ENCODE measurements at places on chromosomes 4 and X.

GRCh38 chr4:77852892-77853495 is 9.6 kb upstream of the MRPL1 start:
- no peak for DNase-seq

DNA sequence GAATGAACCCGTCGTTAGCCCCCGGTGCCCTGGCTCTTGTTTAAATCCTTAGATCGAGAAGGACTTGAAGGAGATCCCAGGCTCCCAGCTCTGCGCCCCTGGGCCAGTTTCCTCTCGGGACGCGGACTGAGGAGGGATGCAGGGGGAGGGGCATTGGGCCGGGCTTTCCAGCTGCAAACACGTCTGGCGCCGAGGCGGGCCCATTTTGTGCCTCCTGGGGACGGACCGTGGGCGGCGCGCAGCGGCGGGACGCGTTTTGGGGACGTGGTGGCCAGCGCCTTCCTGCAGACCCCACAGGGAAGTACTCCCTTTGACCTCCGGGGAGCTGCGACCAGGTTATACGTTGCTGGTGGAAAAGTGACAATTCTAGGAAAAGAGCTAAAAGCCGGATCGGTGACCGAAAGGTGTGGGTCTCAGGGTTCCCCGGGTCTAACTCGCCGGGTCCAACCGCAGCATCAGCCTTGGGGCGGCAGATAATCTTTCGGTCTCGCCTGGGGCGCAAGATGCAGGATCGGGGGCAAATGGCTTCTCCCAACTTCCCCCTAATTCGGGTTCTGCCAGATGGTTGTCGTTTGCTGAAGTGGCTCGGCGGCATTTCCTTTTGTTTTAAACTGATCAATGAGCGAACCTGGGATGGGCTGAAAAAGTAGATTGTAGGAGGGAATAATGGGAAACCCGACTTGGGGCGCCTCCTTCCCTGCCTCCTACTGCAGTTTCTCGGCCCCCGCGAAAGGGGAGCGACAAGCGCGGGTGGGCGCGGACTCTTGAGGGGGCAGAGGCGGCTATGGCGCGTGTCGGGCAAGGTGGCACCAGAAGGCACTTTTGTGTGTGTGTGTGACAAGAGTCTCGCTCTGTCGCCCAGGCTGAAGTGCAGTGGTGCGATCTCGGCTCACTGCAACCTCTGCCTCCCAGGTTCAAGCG is 2.9 kb downstream of the PDGFRA start:
- no peak for DNase-seq

DNA sequence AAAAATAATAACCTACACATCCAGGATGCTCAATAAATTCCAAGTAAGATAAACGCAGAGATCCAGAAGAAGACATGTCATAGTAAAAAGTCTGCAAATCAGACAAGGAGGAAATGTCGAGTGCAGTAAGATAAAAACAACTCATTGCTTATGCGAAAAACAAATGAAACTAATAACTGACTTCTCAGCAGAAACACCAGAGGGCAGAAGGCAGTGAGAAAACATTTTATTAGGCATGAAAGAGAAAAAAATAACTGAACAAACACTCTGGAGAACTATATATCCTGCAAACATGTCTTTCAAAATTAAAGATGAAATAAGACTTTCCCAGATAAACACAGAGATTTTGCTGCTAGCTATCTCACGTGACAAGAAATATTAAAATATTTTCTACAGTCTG is 201.3 kb upstream of the CTSO start:
- DNase-seq = peak; percentile 7

DNA sequence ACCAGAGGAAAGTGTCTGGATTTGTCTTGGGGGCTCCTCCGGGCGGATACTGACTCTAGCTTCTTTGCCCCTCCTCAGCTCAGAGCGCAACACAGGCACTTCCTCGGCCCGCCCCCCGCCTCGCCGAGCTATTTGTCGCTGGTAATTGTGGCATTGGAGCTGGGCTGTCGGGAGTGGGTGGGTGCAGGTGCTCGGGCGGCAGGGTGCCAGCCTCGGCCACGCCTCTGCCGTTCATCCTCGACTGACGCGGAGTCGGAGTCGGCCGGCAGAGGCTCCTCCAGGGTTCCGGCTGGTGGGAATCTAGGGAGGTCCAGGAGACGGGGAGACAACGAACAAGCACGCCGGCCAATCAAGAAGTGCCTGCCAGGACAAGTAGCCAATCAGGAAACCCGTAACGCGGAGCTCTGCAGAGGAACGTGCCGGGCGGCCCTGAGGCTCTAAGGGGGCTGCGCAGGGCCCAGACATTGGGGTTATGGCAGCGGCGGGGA is 3.9 kb upstream of the SYN1 start:
- DNase-seq = peak; percentile 52

GRCh38 chr4:41865306-41865980 is 69.8 kb upstream of the TMEM33 start:
- DNase-seq = no peak

DNA sequence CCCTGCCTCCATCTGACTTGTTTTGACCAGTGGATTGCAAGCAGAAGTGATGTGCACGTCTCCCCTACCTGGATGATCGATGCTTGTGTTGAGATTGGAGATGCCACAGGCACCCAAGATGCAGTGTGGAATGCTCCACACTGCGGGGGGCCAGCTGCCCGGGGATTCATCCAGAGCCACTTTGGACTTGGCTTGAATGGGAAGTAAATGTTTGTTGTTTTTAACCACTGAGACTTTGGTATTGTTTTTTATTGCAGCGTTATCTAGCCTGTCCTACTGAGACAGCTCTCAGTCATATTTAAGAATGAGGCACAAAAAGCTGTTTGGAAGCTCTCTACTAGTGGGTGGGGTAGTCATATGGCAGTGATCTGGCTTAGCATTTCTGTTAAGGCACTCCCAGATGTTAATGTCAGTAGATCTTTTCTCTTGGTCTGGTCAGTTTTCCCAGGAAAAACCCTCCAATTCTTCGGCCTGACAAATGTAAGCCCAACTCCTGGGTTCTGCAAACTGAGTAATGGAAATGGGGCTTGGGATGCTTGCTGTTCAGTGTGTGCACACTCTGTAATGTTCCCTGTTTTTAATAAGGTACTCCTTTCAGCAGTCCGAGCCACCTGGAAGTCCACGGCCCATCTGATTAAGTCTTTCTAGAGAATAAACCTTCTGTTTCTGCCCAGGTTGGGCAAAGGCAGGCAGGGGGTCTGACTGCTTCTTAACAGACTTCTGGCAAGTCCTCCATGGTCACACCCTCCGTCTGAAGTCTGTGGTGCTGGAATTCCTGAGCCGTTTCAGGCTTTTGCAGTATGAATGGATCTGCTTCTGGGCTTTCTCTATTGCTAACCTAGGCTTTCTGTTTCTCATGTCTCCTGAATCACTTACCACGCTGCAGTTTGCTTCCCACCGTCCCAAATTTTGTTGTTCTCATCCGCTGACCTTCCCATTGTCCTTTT is 74.8 kb downstream of the WWC2 start:
- no peak for DNase-seq

GRCh38 chrX:128396601-128397000 is 344.4 kb upstream of the ACTRT1 start:
- DNase-seq = peak; percentile 64

GRCh38 chrX:10085223-10085622 is 71.6 kb upstream of the CLCN4 start:
- DNase-seq = peak; percentile 30

GRCh38 chr4:140150636-140150885 is 3.4 kb downstream of the MAML3 start:
- DNase-seq = no peak

DNA sequence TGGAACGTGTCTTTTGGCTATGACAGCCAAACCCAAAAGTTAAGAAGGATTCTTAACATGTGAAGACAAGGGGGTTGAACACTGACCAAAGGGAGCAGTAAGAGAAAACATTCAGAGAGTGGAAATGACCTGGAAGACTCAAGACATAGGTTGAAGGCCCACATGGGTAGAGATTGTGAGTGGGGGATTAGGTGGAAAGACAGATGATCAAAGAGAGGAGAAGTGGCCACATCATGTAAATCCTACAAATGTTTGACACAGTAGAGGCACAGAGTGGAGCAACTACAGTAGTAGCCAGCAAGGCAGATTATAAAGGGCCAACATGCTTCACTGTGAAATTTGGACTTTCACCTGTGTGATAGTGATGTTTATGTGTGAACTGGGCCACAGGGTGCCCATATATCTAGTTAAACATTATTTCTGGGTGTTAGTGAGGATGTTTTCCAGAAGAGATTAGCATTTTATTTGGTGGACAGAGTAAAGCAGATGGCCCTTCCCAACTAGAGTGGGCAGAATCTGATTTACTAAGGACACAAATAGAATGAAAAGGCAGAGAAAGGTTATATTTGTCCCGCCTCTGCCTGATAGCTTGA is 559.3 kb downstream of the RAB28 start:
- no peak for DNase-seq

GRCh38 chr4:125760201-125760819 is 445.6 kb downstream of the FAT4 start:
- DNase-seq = no peak

DNA sequence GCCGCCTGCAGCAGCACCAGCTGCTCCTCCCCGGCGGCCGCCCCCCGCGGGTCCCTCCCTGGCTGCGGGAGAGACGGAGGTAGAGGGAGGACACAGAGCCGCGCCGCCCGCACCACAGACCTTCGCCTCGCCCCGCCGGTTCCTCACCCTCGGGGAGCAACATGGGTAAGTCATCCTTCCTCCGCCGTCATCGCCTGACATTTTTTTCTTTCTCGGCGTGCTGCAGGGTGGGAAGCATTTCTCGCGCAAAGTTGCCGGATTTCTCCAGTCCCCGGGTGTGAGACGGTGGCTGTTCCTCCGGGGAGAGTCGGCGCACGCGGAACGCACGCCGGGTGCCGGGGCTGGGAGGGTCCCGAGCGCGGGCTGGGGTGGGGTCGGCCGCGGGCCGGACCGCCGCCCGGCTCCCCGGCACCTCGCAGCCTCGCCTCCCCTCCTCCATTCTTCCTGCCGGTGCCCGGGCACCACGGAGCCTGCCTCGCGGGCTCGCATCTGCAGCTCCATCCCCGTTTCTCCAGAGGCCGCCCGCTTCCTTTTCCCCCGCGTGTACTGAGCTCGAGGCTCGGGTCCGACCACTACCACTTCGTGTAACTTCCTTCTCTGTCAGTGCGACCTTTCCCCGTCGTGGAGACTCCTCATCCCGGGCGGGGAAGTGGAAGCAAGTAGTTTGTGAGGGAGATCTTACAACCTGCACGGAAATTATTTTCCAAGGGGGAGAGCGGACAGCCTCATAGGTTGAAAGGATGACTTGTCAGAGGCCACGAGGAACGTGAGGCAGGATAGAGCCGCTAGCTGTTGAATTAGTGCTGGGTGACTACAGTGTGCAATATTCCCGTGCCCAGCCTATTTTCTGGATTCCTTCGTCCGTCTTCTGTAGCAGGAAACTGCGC is 464 bp downstream of the RAP1GDS1 start:
- peak; percentile 65 for DNase-seq

GRCh38 chr4:149889991-149890390 is 74.3 kb upstream of the IQCM start:
- no peak for DNase-seq

DNA sequence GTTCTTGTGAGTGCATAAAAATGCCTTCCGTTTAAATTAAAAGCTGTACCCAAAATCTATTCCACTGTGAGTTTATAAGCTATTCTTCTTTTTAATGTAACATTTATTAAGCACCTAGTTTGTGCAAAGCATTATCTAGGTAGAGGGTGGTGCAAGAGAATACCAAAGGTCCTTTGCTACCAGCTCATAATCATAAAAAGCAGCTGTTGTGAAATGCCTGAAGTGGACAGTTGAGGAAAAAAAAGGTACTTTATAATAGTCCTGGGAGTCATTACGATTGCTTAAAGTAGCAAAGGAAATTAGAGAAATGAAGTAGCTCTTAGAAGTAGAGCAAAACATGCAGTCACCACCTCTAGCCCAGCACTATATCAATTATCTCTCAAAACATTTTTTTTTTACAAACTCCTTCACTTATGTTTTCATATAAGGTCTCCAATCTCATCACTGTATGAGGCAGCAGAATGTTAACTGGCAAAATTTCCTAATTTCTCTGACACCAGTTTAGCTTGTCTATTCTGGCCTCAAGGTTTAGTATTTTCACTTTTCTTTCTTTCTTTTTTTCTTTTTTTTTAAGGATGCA is 2.1 kb downstream of the MBNL3 start:
- no peak for DNase-seq

DNA sequence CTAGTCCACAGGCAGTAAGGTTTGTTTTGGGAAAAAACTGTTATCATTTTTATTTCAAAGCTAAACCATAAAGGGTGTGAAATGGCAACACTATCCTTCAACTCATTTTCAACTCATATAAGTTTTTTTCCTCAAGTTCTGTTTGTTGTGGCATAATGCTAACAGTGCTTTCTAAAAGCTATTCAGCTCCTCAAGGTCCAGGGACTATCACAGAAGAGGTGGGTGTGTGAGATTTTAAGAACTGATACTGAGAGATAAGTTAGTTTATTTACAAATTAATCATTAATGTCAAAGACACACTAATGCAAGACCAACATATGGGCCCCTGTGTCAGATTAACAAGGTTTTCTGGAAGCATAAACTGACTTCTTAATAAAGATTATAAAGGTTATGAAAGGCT is 11.8 kb downstream of the UGT2B15 start:
- DNase-seq = no peak

DNA sequence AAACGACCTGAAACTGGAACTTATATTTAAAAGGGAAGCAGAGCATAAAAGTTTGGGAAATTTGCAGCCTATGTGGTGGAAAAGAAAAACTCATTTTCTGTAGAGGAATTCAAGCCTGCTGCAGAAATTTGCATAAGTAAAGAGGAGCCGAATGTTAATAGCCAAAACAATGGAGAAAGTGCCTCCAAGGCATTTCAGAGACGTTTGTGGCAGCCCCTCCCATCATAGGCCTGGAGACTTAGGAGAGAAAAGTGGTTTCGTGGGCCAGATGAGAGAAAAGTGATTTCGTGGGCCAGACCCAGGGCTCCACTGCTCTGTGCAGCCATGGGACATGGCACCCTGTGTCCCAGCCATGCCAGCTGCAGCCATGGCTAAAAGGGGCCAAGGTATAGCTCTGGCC is 361.9 kb downstream of the PCDH19 start:
- DNase-seq = no peak

GRCh38 chr4:19358015-19358414 is 893.7 kb upstream of the SLIT2 start:
- peak; percentile 99 for DNase-seq

DNA sequence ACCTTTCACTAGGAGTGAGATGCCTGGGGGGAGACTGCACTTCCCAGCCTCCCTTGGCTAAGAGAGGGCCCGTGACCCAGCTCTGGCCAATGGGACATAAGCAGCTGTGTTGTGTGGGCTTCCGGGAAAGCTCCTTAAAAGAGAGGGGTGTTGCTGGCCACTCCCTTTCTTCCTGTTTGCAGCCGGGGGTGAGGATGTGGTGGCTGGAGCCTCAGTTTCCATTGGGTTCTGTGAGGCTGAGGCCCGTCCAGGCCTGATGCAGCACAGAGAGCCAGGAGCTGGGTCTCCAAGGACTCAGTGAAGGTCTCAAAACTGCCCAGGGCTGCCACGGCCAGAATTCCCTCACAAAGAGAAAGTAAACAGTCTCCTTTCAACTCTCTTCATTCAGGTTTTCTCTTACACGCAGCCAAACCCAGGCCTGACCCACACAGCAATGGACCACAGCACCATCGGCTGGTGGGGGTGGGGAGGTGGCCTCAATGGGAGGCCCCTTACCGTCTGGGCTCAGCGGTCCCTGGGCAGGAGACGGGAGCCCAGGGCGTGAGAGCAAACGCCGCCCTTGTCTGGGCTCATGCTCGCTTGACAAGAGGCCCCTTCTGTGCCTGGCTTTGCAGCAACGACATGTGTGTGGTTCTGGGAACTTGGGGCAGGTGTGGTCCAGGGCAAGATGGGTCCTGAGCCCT is 6.6 kb downstream of the NKX1-1 start:
- no peak for DNase-seq

GRCh38 chr4:2469192-2469984 is 482 bp downstream of the RNF4 start:
- DNase-seq = peak; percentile 13
